ENCODE measurements at places on chromosomes 3 and 15. TPM values are rescaled to one million over a fixed set of nuclear protein-coding genes. Genes with fewer than 3 reads are reported as not detected.
A peak's percentile ranks its signal among the peaks of the same experiment; 100 is the strongest.

GRCh38 chr3:37307321-37307720 is 132.9 kb upstream of the LRRFIP2 start:
- no peak for DNase-seq
- no peaks in the 10 kb centered on the region for H3K4me1 ChIP-seq
- H3K36me3 ChIP-seq = peaks cover 27% of the 10 kb centered on the region
- H3K27ac ChIP-seq = no peak overlapping the region

DNA sequence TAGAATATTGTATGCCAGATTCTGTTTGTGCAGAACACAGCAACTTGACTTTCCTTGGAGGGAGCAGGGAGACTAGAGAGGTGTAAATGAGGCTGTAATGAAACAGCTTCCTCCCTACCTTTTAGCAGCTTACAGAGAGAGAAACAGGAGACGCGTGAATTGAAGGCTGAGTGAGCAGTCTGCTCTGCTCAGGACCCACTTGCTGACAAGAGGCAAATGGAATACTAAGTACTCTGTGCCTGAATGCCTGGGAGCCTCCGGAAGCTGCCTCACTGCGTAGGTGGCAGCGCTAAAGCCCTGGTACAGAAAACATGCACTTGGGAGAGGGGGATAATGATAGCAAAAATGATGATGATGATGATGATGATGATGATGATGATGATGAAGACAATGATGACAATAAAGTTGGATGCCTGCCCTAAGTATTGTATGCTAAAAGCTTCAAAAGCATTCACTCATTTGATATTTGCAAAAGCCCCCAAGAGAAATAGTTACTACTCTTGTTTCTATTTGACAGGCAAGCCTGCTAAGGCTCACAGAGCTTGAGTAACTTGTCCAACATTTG is 548.9 kb downstream of the NTRK3 start:
- no peaks in the 10 kb centered on the region for H3K27me3 ChIP-seq
- no peaks in the 10 kb centered on the region for H3K4me1 ChIP-seq
- no peak overlapping the region for H3K4me3 ChIP-seq

Gene CLEC3B
- 1.5 TPM for total RNA-seq

Gene IFT80
- total RNA-seq = 22.9 TPM

GRCh38 chr3:20146301-20146700 is 39.7 kb downstream of the SGO1 start:
- no peaks in the 10 kb centered on the region for H3K27me3 ChIP-seq
- no peak overlapping the region for H3K27ac ChIP-seq
- no peaks in the 10 kb centered on the region for H3K4me1 ChIP-seq
- peaks cover 73% of the 10 kb centered on the region for H3K36me3 ChIP-seq
- DNase-seq = no peak

DNA sequence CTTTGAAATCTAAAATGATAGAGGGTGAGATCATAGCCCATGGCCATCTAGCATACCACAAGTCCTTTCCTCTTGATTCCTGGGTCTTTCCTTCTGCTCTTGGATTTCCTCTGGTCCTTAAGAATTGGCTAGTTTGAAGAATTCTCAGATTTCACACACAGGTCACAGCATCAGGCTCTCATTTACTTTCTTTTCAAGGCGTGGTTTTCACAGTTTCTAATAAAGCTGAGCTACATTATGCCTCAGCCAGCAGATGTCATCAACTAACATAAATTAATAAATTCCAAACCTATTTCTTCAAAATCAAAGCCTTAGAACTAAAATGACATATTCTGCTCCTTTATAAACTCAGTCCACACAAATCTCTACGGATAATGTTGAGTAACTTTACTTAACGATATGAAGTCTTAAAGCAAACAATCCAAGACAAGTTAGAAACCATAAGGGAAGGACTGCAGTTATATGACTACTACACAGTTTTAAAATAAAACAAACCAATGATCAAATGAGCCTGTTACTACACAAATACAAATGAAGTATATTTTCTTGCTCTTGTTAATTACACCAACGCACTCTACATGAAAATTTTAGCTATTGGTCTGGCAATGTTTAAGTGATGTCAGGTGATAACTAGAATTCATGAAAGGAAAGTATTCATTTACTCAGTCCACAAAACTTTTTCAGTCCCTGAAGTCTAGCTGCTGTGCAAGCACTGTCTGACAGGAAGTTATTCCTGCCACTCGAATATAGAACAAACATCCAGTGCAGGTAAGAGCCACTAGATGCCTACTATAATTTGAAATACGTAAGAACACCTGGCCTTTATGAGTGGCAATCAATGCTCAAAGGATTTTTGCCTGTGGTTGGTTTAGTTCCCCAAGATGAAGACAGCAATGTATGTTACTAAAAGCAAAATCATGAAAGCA is 9.2 kb downstream of the CCDC14 start:
- no peak for DNase-seq
- H3K27me3 ChIP-seq = no peaks in the 10 kb centered on the region
- peaks cover 26% of the 10 kb centered on the region for H3K36me3 ChIP-seq
- no peaks in the 10 kb centered on the region for H3K4me1 ChIP-seq
- no peak overlapping the region for H3K4me3 ChIP-seq

- H3K27me3 ChIP-seq = no peaks in the 10 kb centered on the region
- no peak overlapping the region for H3K4me3 ChIP-seq
- H3K36me3 ChIP-seq = peaks cover 16% of the 10 kb centered on the region
- peaks cover 98% of the 10 kb centered on the region for H3K4me1 ChIP-seq
- DNase-seq = no peak
Observed at GRCh38 chr15:31359702-31360111, 33.1 kb downstream of the KLF13 start.

DNA sequence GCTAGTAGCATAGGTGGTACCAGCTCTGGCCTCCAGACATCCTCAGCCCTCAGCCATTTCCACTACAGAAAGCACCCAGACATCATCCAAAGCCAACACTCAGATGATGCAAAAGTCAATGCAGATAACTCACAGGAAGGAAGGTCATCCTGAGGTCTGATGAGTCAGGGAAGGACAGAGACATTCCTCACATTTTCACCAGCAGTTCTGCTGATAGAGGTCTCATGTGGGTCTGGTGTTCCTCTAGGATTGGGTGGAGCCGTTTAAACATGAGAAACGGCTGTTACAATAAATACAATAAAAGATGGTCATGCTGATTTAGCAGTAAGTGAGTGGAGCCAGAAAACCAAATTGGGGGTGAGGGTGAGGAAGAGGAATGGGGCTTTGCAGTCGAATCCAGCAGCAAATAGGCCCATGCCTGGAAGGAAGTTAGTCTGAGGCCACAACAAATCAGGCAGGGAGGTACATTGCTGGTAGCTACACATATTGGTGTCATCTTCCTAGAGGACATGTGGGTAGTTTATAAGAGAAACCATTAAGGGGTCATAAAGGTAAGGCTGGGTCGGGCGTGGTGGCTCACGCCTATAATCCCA is 33.3 kb upstream of the FLNB start:
- no peak overlapping the region for H3K27ac ChIP-seq
- DNase-seq = no peak
- H3K36me3 ChIP-seq = no peaks in the 10 kb centered on the region
- no peaks in the 10 kb centered on the region for H3K4me1 ChIP-seq
- no peak overlapping the region for H3K4me3 ChIP-seq

Gene LOXL1
- total RNA-seq = 1.1 TPM

GRCh38 chr3:38834717-38835116 is 18.7 kb upstream of the SCN10A start:
- H3K27ac ChIP-seq = no peak overlapping the region
- no peak for DNase-seq
- no peaks in the 10 kb centered on the region for H3K27me3 ChIP-seq
- no peak overlapping the region for H3K4me3 ChIP-seq
- peaks cover 5% of the 10 kb centered on the region for H3K4me1 ChIP-seq

Gene BCL2A1
- 61.3 TPM for total RNA-seq

Gene KCNMB2
- not detected for total RNA-seq

GRCh38 chr3:165920984-165921383 is 83.8 kb upstream of the BCHE start:
- no peak overlapping the region for H3K27ac ChIP-seq
- no peak for DNase-seq
- H3K27me3 ChIP-seq = no peaks in the 10 kb centered on the region

Gene UBR1
- 54.3 TPM for total RNA-seq

DNA sequence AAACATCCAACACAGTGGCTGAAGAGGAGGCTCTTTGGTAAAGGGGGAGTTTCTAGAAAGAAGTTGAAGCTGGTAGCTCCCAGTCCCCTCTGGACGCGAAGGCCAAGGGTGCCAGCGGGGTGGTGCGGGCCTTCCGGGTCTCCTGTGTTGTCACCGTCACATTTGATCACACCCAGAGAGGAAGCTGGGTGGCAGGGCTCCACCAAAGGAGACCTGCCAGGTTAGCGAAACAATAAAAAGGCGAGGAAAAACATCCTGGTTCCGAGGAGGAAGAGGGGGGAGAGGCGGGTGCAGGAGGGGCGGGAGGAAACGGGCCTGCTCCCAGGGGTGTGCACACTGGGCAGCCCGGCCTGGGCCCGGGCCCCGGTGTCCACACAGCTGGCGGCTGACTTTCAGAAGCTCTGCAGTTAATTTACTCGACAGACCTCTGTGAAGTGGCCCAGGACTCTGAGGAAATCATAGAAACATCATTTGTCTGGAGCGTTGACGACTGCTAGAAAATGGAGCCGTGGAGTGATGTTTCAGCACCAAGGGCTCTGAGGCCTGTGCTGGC is 12.1 kb downstream of the HEG1 start:
- no peak overlapping the region for H3K4me3 ChIP-seq
- no peak for DNase-seq
- peaks cover 9% of the 10 kb centered on the region for H3K36me3 ChIP-seq
- H3K27ac ChIP-seq = no peak overlapping the region
- peaks cover 49% of the 10 kb centered on the region for H3K4me1 ChIP-seq
- no peaks in the 10 kb centered on the region for H3K27me3 ChIP-seq

Gene SFMBT1
- total RNA-seq = 20.2 TPM

GRCh38 chr15:24856397-24857390 is 98.1 kb upstream of the SNRPN start:
- no peak overlapping the region for H3K27ac ChIP-seq
- H3K27me3 ChIP-seq = no peaks in the 10 kb centered on the region
- no peak overlapping the region for H3K4me3 ChIP-seq
- DNase-seq = no peak

DNA sequence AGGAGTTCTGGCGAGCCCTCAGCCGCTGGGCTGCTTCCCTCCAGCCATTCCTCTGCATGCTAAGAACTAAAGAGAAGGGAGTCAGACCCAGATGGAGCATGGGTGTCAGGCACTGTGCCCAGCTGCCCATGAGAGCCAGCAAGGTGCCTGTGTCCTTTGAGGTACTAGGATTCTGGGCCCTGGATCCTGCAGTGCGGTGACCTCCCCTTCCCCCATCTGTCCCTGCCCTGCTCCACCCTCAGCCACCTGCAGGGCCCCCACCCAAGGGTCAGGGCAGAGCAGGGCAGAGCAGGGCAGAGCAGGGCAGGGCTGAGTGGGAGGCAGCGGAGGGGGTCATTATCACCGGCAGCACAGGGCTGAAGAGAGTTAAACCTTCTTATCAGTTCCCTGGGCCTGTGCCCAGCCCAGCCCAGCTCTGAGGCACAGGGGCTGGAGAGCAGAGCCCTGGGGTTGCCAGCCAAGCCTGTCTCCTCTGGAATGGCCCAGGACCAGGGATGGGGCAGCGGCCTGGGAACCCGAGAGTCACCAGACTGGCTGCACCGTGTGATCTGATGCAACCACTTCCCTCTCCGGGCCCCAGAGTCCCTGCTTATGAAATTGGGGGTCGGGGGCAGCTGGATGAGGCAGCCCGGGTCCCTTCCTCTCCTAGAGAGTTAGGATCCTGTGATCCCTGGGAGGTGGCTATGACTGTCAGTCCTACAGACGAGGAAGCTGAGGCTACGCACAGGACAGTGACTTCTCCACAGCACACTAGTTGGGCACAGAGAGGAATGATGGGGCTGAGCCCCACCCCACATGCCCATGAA is 17.3 kb downstream of the ZDHHC19 start:
- no peak overlapping the region for H3K4me3 ChIP-seq
- H3K27ac ChIP-seq = peak overlapping the region; percentile 13
- DNase-seq = no peak
- H3K36me3 ChIP-seq = no peaks in the 10 kb centered on the region

Gene DMXL2
- total RNA-seq = 6.4 TPM

Gene MST1R
- 2.2 TPM for total RNA-seq

GRCh38 chr15:31930967-31931366 is 99.3 kb upstream of the CHRNA7 start:
- no peaks in the 10 kb centered on the region for H3K36me3 ChIP-seq
- DNase-seq = no peak
- H3K4me3 ChIP-seq = no peak overlapping the region
- no peaks in the 10 kb centered on the region for H3K4me1 ChIP-seq

- H3K27ac ChIP-seq = no peak overlapping the region
- H3K4me3 ChIP-seq = no peak overlapping the region
- no peaks in the 10 kb centered on the region for H3K36me3 ChIP-seq
- no peak for DNase-seq
- no peaks in the 10 kb centered on the region for H3K4me1 ChIP-seq
- no peaks in the 10 kb centered on the region for H3K27me3 ChIP-seq
Observed at GRCh38 chr15:99582508-99582960, 16.8 kb downstream of the MEF2A start.

DNA sequence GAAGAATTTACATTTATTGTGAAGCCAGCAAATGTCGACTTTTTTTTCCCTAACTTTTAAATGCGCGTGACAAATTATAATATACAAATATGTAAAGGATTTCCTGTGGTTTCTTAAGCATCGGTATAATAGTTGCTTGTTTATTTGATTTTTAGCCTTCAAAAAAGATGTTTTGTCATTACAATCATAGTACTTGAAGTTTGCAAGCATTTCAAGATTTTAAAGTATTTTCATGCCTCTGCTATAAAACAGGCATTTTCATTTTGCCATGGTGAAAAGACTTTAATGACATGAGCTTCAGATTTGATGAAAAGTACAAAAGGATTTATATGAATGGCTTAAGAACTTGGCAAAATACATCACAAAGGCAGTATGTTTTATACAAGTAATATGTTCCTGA is 9.4 kb upstream of the P2RY12 start:
- H3K27ac ChIP-seq = no peak overlapping the region
- H3K36me3 ChIP-seq = no peaks in the 10 kb centered on the region
- no peak overlapping the region for H3K4me3 ChIP-seq
- no peaks in the 10 kb centered on the region for H3K27me3 ChIP-seq
- DNase-seq = no peak
- H3K4me1 ChIP-seq = no peaks in the 10 kb centered on the region

Gene PAK6
- 10.9 TPM for total RNA-seq

Gene CELF6
- total RNA-seq = 2.6 TPM

Gene SOX14
- total RNA-seq = not detected

GRCh38 chr3:194312186-194312742 is 38.9 kb downstream of the CPN2 start:
- H3K27me3 ChIP-seq = peaks cover 35% of the 10 kb centered on the region
- H3K27ac ChIP-seq = no peak overlapping the region
- no peak for DNase-seq
- no peak overlapping the region for H3K4me3 ChIP-seq

GRCh38 chr3:120092474-120092873 is 1.8 kb downstream of the GSK3B start:
- H3K27ac ChIP-seq = peak overlapping the region; percentile 14
- H3K27me3 ChIP-seq = no peaks in the 10 kb centered on the region
- no peaks in the 10 kb centered on the region for H3K36me3 ChIP-seq
- DNase-seq = peak; percentile 20
- peak overlapping the region; percentile 57 for H3K4me3 ChIP-seq

- no peaks in the 10 kb centered on the region for H3K4me1 ChIP-seq
- H3K36me3 ChIP-seq = no peaks in the 10 kb centered on the region
- H3K27me3 ChIP-seq = no peaks in the 10 kb centered on the region
- no peak for DNase-seq
- no peak overlapping the region for H3K27ac ChIP-seq
- H3K4me3 ChIP-seq = no peak overlapping the region
Observed at GRCh38 chr3:67706934-67707333, 52.5 kb upstream of the SUCLG2 start.

Gene C3orf70
- total RNA-seq = 0.07 TPM

Gene FOXB1
- total RNA-seq = not detected

Gene WDR49
- 1.4 TPM for total RNA-seq

GRCh38 chr3:171248426-171249111 is 211.6 kb downstream of the TNIK start:
- DNase-seq = no peak
- H3K4me3 ChIP-seq = no peak overlapping the region
- H3K27me3 ChIP-seq = no peaks in the 10 kb centered on the region

All from natural killer cell (primary cell).